ENCODE measurements at places on chromosomes 5 and 9.

DNA sequence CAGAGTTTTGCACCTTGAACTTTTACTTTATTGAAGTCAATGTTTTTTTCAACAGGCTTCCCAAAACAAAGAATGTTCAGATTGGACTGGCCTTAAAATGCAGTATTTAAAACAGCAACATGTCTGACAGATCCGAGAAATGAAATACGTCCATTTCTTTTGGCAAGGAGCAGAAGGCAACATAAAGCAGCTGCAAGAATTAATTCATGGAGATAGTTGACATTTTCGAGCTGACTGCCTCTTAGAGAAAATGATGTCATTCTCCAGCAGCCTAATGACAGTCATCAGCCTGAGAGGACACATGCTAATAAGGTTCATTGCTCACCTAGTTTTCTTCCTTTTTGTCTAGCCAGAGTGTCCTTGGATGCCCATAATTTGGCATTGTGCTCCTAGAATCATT, 232.2 kb upstream of the SEMA6A start:
- DNase-seq, result no peak

- DNase-seq, result no peak
Measured at GRCh38 chr9:26158631-26159150, 480.4 kb upstream of the TUSC1 start.

DNA sequence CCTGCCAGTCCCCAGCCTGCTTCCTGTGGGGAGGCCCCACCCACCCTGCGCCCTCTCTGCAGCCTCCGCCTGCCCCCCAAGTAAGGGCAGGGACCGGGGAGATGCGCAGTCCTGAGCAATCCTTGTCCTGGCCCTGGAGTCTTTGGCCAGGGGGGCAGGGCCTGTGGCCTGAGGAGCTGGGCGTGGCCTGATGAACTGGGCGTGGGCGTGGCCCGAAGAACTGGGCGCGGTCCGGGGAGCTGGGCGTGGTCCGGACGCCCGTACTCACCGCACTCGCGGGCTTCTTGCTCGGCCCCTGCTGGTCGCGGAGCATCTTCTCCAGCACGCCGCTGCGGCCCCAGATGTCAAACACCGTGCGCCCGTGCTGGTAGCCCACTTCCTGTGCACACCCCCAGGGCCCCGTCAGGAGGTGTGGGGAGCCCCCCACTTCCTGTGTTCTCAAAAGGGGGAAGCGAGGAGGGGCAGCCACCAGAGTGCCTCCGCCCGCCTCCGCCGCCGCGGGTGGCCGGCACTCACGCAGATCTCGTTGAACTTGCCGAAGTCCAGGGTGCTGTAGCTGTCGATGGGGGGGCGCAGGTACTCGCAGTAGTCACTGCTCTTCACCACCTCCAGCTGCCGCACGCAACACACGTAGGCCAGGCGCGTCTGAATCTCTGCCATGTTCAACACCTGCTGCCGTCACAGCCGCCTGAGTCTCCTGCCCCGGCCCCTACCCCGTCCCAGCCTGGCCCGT, 2.7 kb upstream of the NSMF start:
- no peak for DNase-seq

- no peak for DNase-seq
Measured at GRCh38 chr9:112048924-112049691, 126.0 kb downstream of the SUSD1 start.

DNA sequence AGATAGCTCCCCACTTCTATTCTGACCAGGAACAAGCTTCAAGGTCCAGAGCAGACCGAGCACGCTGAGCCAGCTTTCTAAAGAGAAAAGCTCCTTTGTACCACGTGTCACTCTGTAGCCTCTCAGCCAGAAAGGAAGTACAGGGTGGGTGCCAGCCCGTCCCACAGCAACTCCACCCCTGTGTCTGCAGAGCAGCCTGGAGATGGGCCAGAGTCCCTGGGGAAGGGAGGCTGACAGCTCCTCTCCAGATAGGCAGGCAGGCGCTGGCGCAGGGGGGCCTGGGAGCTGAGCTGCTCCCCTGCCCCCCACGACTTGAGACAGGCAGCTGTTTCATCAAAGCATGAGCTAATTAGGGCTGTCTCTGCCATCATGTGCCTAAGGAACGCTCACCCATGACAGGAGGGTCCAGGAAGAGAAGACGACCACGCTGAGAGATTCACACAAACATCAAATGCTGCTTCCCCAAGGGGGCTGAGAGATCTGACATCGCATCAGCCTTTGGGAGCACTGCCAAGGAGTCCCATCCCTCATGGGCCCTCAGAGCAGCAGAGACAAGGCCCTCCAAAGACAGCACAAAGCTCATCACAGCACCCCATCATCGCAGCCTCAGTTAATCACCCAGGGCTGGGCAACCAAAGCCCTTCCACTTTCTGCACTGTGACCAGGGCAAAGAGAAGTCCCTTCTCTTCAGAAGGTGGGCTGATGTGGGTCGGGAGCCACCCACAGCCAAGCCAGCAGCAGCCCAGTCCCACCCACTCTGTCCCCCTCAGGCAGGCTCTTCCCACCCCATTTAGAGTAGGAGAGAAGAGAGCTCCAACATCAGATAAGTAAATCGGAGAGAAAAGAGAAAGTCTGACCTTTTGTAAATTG, 78.5 kb upstream of the LRRTM2 start:
- peak; percentile 76 for DNase-seq

DNA sequence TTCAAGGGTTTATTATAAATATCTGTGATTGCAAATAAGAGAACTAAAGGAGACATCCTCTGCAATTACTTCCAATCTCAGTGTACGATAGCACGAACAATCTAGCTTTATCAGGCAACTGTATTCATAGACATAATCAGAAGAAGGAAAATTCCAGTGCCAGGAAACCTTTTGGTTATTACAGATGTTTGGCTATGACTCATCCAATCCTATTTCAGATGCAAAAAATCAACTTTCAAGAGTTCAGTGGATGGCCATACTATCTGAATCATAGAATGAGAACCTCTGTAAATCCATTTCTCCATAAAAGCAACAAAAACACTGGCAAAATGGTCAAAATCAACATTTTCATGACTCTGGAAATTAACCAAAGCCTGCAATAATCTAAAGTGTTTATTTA, 37.9 kb downstream of the GAS1 start:
- DNase-seq, result no peak

DNA sequence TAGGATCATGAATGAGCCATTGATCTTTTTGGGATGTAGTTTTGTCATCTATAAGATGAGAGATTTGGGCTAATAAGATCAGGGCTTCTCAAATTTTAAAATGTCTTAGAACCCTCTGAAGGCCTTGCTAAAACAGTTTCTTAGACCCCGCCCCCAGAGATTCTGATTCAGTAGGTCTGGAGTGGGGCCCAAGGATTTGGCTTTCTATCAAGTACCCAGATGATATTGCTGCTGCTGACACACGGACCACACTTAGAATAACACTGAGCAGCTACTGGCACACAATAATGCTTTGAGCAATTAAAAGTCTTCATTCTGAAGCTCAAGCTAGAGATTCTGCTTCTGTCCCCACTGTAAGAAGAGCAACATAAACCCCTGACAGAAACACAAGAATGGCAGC, 216.7 kb downstream of the SMARCA2 start:
- no peak for DNase-seq

- no peak for DNase-seq
Measured at GRCh38 chr9:79371948-79372555, 199.7 kb upstream of the TLE4 start.

DNA sequence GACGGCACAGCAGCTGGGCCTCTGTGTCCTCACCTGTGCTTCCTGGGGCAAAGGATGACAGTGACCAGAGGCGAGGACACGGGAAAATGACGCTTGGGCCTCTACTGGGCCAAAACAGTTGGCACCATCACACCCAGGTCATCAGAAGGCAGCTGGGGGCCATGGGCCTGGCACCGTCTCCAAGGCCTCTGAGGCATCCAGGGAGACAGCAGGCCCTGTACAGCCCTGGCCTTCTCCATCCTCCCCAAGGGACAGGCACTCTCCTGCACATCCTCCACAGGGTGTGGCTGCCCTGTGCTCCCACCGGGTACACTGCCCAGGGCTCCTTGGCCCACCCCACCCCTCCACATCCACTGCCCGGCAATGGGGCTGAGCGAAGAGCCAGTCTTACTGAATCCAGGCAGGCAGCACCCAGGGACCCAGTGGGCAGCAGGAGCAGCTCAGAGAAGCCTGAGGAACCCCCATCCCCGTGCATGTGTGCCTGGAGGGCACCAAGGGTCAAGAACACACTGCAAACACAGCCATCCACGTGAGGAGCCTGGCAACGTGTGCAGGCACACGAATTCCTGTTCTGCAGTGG, 4.0 kb downstream of the LPCAT1 start:
- no peak for DNase-seq

Data from spinal cord (tissue), 10 donors.